ENCODE measurements at places on chromosomes 3 and 15.
A peak's percentile ranks its signal among the peaks of the same experiment; 100 is the strongest.

- no peak for DNase-seq
These were observed 1.5 kb upstream of the SLC12A8 start for GRCh38 chr3:125213946-125214542.

- DNase-seq = no peak
These were observed 27.6 kb downstream of the ZFAND6 start for GRCh38 chr15:80087104-80087503.

GRCh38 chr3:52086976-52087663, 30.7 kb upstream of the DUSP7 start:
- no peak for DNase-seq

DNA sequence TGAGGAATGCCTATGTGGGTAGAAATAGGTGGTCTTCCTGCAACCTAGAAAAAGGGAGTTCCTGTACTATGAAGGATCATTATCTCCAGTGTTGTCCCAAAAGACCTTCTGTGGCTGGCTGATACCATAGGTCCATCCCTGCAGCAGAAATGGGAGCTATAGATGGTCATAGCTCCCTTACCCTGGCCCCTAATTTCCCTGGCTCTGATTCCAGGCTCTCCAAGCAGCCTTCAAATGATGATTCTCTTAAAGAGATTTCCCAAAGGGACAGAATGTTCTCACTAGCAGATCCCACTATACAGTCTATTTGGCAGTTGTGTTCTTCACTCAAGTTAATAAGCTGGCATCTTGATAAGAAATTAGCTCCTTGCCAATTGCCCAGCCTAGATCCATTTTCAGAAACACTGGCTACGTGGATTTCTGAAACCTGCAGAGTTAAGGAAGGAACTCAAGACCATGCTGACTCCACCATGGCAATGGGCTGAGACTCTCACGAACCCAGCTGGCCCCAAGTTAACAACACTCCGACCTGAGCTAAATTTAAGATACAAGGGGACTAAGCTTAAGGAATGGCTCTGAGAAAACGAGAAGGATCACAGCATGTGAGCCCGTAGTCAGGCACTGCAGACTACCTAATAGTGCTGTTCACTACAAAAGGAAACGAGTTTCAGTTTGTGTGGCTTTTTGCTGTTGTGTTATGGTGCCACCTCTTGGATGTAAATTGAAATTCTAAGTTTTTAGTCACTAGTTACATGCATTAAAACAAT, 11.4 kb downstream of the C15orf40 start:
- DNase-seq = no peak

DNA sequence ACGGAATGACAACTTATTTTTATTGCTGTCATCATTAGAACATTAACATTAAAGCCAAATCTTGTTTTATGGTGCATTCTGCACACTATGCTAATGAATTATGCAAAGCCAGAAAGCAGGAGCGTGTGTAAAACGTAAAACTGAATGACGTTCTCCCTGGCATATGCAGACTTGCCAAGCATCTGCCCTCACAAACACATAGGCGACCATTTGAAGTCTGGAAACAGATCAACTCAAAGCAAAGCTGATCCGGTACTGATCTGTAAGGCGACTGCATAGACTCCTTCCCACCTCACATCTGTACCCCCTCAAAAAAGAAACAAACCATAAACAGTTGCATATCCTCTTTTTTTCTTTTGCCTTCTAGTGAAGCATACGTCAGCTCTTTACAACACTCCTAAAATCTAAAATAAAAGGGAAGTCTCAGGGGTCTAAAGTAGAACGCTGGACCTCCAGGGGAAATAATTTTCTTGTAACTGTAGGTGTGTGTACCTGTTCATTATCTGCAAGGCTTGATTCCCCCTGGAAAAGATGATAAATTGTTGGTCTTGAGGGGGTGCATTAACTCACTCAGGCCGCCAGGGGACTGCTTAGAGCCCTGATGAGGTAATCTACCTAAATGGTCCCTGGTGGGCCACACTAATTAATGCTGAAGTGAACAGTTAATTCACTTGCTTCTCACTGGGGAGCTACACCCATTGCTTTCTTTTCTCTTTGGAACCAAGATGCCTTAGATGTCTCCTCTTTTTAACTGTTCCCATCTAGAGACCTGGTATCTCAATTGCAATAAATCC, 231.4 kb downstream of the CDIN1 start:
- no peak for DNase-seq

DNA sequence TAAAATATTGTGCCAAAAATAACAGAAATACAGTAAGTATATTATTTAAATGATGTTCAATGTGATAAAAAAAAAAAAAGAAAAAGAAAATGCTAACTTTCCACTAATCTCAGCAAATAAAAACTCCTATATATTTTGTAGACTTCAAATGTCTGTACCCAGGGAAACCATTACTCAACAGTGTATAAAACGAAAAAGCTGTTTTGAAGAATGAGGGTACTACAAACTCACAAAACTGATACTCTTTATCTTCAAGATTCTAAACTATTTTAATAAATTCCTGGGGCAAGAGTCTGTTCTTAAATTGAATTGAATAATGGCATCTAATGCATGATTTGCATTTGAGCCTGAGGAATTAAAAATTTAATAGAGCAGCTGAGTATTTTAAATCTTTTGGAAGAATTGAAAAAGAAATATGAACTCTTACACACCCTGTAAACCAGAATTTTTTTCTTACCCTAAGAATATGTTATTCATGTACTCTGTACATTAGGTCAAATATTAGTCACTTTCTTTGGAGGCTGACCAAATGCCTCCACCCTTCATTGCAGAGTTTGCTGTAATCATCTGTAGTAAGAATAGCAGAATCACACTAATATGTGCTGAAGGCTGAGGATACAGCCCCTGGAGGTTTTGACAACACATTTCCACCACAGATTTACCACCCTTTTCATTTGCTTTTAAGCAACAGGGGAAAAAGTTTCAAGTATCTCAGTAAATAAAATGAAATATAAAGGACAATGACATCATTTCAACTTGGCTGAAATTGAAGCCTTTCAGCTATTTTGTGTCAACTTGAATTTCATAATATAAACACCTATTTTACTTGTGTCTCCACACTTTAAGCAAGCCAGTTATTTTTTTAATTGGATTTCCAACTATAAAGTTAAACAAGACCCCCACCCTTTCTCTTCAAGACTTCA, 79.7 kb downstream of the FBN1 start:
- no peak for DNase-seq

- peak; percentile 35 for DNase-seq
These were observed 263.5 kb upstream of the CFAP20DC start for GRCh38 chr3:59313365-59313764.

DNA sequence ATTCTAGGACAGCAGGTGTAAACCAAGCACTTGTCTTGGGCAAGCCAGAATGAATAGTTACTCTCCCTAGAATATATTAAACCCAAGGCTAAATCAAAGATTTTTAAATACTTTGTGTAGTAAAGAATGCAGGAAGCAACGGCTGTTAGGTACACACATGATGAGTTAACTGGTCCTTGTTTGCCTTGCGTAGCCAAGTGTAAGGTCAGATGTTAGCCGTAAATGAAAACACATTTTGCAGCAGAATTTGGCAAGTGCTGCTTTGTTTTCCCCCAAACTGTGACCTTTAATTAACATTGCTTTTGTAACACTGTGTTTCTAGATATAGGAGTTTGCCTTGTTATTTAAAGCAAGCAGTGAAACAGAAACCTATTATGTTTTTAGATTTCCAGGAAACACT, 368.7 kb downstream of the IL5RA start:
- no peak for DNase-seq

GRCh38 chr15:81084716-81085115, 49.4 kb upstream of the CFAP161 start:
- DNase-seq = no peak

- DNase-seq = no peak
These were observed 26.1 kb downstream of the CHDH start for GRCh38 chr3:53820084-53820483.

DNA sequence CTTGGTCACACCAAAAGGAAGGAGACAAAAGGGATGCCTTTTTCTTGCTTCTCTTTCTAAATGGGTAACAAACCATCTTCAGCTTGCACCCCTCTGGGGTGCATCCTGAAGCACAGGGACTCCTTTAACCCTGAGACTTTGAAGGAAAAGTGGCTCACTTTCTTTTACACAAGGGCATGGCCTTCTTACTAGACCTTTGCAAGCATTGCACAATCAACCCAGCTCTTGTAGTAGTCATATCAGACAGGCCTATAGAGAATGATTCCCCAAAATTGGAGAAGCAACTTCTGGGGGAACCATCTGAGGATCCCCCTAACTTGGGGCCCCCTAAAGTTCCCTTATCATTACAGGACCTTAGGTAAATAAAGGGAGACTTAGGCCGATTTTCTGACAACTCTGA, 56.1 kb upstream of the GK5 start:
- DNase-seq = no peak

GRCh38 chr3:122466701-122467240, 48.0 kb downstream of the KPNA1 start:
- DNase-seq = no peak

DNA sequence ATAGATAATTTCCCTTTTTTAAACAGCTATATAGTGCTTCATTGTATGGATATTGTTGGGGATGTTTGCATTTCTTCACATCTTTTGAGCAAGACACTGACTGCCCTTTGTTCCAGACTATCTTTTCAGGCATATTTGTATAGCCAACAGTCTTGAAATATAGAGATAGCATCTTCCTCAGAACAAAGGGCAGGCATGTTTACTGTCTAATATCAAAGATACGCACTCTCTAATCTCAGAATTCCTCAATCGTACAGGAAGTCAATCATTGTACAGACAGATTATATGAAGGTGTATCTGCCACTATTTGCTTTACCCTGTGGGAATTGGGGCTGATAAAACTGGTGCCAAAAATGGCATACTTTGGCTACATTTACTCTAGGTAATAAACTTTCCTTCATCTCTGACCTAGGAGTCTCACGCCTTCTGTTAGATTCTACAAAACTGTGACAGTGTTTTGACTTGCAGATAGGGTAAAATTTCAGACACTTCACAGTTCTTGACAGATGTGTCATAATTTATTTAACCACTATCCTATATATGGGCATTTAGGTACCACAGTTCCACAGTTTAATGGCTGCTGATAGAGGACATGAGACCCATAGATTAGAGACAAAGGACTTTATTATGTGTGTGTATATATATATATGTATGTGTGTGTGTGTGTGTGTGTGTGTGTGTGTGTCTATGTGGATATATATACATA, 321.0 kb downstream of the IGSF11 start:
- DNase-seq = no peak

GRCh38 chr3:181292984-181293383, 303.4 kb upstream of the DNAJC19 start:
- DNase-seq = no peak

GRCh38 chr15:101808201-101808600, 3.8 kb upstream of the OR4F15 start:
- DNase-seq = no peak

- no peak for DNase-seq
These were observed 515.2 kb downstream of the RSL24D1 start for GRCh38 chr15:54681584-54681983.

- no peak for DNase-seq
These were observed 318.2 kb upstream of the TMCO5A start for GRCh38 chr15:37616215-37616614.

GRCh38 chr3:113124256-113124830, 87.0 kb upstream of the BOC start:
- no peak for DNase-seq

- no peak for DNase-seq
These were observed 55.8 kb downstream of the POLR2M start for GRCh38 chr15:57762302-57762701.

GRCh38 chr3:5972586-5972985, 785.1 kb downstream of the EDEM1 start:
- DNase-seq = no peak

GRCh38 chr15:71572452-71573053, 237.8 kb upstream of the NR2E3 start:
- no peak for DNase-seq

DNA sequence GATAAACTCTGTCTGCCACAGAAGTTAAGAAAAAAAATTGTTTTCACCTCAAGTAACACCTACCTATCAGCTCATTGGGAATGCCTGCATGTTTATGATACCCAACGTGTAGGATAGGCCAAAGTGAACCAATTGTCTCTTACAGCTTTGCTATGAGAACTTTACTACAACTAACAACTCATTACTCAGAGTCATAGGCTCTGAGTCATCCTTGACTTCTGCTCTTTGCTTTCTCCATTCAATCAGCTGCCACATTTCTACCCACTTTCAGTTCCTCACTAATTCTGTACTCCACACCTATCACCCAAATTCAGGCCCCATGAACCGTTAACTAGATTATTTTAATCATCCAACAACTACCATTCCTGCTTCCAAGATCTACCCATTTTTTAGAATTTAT, 843.9 kb downstream of the TUSC7 start:
- no peak for DNase-seq

GRCh38 chr3:97694876-97695275, 69.7 kb upstream of the ARL6 start:
- DNase-seq = no peak

DNA sequence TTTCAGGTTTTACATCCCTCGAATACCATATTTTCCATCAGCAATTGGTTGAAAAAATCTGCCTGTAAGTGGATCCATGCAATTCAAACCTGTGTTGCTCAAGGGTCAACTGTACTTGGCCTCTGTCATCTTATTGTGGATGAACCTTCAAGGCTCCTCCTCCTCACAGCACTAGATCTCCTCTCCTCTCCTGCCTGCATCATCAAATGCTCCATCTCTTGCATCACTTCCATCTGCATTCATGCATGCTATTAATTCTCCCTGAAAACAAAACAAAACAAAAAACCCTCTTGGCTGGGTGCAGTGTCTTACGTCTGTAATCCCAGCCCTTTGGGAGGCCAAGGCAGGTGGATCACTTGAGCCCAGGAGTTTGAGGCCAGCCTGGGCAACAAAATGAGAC, 10.1 kb downstream of the BCL2L10 start:
- DNase-seq = no peak

GRCh38 chr3:126746395-126747177, 42.5 kb downstream of the CHCHD6 start:
- no peak for DNase-seq

- no peak for DNase-seq
These were observed 335.7 kb upstream of the PPP2R3A start for GRCh38 chr3:135629701-135630408.

DNA sequence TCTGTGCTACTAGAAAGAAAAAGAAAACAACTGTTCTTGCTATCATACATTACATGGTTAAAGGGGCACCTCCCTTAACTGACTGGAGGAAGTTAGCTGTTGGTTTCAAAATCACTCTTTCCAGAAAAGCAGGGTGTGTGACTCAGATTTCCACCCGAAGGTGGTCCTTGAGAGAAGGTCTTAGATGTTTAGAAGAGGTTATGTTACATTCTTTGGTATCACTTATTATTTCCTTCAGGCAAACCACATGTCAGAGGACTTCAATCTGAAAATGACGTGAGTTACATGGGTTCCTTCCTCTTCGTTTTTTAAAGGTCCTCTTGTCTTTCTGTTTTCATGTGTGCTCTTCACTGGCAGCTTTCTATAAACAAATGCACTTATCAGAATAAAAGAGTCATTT, 307.9 kb upstream of the CBLB start:
- peak; percentile 57 for DNase-seq
